Stimulated activated CD4-positive, alpha-beta T cell treated with anti-CD3 and anti-CD28 coated beads, Interleukin-2, amount 100 ng/mL, for 4 hours (primary cell): ENCODE measurements at places on chromosomes 2 and 18.

DNA sequence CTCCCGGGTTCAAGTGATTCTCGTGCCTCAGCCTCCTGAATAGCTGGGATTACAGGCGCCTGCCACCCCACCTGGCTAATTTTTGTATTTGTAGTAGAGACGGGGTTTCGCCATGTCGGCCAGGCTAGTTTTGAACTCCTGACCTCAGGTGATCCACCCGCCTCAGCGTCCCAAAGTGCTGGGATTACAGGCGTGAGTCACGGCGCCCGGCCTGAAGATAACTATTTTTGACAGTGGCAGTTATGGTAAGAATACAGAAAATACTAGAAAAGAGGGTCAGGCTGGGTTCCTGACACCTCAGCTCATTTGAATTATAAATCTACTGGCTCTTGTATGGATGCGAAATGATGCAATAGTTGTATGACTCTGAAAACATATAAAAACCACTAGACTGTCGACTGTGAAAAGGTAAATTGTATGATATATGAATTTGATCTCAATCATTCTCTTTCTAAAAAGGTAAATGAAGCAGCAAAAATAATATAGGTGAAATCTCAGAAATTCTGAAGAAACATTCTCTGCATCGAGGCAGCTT, 11.1 kb upstream of the DGKD start:
- no peak for DNase-seq

GRCh38 chr2:187408926-187409325, 39.1 kb downstream of the CALCRL start:
- no peak for DNase-seq

- no peak for DNase-seq
These were observed 1113.1 kb upstream of the NRXN1 start for GRCh38 chr2:52145005-52145404.

DNA sequence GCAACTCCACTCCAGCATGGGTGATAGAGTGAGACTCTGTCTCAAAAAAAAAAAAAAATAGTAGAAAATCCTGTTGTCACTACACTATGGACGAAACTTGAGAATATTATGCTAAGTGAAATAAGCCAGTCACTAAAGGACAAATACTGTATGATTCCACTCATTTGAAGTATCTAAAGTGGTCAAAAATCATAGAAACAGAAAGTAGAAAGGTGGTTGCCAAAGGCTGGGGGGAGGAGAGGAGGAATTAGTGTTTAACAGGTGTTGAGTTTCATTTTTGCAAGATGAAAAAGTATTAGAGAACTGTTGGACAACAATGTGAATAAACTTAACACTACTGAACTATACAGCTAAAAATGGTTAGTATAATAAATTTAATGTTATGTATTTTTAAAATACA, 18.8 kb upstream of the RMP24 start:
- no peak for DNase-seq
